ENCODE measurements at places on chromosomes 2 and 18.

DNA sequence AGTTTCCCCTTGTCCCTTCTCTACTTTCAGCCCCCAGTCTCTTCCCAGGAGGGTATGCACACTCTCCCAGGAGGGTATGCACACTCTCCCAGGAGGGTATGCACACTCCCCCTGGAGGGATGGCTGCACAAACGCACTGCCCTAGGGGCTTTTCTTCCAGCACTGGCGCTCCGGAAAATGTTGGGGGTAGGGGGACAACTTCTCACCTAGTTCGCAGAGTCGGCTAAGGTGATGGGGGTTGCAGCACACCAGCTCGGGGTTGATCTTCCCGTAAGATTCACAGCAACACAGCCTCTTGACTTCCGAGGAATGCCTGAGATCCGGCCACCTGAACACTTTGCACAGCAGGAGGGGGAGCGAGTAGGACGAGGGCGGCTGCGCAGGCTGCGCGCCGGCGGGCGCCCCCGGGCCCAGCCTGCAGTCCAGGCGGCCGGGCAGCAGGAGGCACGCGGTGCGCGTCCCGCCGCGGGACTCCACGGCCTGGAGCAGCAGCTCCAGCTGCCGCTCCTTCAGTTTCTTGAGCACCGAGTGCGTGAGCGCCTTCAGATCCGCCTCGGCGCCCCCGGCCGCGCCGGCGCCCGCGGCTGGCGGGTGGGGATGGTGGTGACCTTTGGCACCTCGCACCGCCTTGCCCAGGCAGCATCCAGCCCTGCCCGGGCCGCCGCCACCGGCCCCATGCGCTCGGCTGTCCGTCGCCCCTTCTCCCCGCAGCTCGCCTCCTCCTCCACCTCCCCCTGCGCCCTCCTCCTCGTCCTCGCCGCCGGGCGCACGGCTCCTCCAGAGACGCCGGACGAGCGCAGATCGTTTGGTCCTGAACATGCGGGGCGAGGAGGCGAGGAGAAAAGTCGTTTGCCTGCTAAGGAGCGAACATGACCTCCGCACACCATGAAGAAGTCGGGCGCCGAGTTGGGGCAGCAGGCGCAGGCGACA lies 894 bp downstream of the SMAD7 start:
- peak; percentile 61 for DNase-seq

DNA sequence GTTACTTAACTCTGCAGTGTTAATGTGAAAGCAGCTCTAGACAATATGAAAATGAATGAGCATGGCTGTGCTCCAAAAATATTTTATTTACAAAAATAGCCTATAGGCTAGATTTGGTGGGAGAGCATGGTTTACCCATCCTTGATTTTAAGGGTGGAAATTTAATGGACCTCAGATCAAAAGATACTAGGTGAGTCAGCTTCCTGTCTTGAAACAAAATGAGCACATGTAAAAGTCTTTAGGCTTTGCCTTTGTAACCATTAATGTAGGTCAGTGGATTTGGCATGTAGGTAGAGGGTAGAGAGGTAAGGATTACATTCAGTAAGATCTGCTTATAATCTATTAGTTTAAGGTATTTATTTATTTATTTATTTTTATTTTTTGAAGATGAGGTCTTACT lies 72.7 kb downstream of the GREB1L start:
- DNase-seq, result no peak

DNA sequence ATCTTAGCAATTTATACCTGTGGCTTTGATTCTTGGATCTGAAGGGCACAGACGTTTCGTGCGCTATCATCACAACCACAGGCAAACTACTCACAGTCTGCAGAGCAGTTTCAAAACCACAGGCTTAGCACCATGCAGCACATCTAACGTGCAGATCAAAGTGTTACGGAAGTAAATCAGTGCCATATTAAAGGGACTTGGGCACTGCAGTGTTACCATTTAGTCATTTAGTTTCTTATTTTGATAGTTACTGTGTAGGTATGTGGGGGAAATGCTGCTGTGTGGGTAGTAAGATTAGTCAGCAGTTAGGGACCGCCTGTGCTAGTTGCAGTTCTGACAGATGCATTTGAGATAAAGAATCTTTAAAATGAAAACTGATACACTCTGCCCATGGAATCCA lies 384.0 kb downstream of the NBAS start:
- no peak for DNase-seq

GRCh38 chr2:26687801-26688200 lies 4.7 kb upstream of the KCNK3 start:
- DNase-seq, result no peak

DNA sequence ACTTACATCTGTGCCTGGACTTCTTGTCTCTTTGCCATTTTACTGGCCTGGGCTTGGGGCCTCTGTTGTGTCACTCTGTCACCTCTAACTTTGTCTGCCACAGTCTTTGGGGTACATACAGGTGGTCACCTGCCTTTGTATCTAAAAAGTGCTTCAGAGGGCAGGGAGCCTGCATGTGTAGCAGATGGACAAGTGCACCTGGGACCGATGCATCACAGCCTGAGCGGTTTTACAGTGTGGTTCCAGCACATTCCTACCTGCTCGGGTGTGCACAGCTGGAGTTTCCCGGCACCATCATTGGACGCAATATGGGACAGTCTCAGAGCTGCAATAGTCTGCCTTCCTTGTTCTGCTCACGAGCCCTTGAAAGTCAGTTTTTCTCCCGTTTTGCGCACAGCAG lies 249.8 kb upstream of the RAB12 start:
- no peak for DNase-seq

DNA sequence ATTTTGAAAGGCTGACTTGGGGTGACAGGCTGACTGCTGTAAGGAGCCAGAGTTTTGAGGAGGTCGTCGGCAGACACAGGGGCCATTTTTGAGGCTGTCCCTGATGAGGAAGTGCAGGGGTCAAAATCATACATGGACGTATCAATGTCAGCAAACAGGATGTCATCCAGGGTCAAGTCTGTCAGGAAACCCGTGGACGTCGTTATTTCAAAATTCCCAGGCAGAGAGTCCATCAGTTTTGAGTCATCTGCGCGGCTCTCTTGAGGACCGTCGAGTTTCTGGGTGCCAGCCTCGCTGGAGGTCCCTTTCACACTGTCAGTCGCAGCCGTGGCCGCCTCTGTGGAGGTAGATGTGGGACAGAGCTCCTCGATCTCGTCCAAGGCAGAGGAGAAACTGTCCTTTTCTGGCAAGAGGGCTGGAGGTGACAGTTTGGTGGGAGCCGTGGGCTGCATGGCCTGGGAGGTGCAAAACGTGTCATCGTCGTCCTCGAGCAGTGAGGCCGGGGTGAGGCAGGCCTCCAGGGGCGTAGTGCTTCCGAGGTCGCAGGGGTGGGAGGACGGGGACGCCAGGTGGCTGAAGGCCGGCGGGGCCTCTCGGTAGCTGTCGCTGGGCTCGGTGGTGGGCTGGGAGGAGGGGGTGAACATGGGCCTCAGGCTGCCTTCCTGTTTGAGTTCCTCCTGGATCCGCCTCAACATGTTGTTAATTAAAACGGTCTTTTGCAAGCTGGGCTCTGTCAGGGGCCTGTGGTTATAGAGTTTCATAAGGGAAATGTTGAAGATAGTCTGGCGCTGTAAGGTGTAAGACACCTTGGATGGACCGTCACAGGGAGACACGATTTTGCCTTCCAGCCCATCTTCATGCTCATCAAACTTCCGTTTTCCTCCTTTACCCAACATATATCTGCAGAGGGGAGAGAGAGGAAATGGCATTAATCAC lies 17.5 kb downstream of the SERTAD2 start:
- no peak for DNase-seq

DNA sequence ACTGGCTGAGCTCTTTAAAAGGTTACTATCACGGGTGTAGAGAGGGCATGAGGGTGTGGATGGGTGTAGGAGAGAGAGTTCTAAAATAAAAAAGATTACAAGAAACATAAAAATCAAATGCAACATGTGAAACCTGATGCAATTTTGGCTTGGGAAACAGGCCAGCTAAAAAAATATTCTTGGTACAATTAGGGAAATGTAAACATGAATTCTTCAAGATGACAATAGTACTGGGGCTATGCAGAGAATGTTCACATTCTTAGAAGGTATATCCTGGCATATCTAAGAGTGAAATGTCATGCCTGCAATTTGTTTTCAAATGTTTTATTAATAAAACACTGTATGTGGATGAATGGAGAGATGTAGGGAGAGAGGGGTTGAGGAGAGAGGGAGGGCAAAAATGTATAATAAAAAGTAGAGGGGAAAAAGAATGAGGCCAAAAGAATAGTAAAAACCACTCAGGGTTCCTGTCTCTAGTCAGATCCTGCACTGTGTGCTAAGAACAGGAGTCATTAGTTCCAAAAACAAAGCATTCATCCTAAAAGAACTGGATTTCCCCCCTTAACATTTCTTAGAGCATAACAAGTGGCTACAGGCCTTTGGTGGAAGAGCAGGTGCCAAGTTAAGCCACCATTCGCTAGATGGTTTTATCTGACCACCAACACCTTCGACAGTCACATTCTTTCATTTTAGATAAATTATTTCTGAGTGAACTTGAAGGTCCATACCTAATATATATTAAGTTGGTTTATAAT lies 77.3 kb downstream of the LPIN2 start:
- no peak for DNase-seq

GRCh38 chr18:31723639-31723989 lies 37.1 kb downstream of the SLC25A52 start:
- DNase-seq, result no peak

DNA sequence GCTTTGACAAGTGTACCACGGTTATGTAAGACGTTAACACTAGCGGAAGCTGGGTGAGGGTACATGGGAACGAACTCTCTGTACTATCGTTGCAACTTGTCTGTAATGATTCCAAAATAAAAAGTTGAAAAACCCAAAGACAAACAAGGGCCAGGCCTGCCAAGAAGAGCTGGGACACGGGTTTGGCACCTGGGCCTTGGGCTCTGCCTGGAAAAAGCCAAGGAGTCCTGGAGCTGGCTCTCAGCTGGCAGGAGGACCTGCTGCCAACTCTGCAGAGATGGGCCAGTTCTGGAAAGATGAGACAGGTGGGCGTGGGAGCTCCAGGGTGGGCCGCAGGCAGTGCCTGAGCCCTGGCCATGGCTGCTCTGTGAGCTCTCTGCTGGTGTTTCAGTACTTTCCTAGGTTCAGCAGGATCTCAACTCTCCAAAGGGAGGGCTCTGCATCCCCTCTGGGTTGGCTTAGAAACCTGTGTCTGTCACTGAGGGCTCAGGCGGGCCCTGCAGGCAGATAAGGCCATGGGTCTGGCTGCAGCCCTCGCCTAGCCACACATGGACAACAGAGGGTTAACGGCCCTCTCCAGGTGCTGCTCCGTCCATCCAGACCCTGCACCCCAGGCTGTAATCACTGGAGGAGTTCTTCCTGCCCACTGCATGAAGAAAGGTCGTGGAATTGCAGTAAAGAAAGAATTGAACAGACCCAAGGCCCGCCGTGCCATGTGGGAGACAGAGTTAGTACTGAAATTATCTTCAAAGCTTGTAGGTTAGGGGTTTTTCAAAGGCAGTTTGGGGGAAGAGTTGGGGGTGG lies 89.9 kb downstream of the RHOB start:
- DNase-seq, result no peak

DNA sequence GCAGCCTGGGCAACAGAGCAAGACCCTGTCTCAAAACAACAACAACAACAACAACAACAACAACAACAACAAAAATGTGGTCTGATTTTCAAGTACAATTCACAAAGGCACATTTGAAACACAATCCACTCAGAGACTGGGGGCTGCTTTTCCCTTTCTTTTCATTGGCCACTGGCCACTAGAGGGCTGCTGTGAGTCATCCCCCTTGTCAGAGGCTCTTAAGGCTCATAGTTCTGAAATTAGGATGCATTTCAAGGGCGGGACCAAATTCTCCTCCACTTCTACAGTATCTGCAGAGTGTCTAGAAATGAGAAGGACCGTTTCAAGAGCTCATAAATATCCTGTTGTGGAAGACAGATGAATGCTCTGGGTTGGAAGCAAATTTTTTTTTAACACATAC lies 285.4 kb downstream of the NRXN1 start:
- DNase-seq, result no peak

- DNase-seq, result no peak
Observed at GRCh38 chr2:18311420-18312195, 248.8 kb downstream of the RDH14 start.

GRCh38 chr2:61144697-61145268 lies 17.2 kb upstream of the C2orf74 start:
- peak; percentile 86 for DNase-seq

GRCh38 chr18:53798516-53798915 lies 426.0 kb downstream of the MBD2 start:
- no peak for DNase-seq

DNA sequence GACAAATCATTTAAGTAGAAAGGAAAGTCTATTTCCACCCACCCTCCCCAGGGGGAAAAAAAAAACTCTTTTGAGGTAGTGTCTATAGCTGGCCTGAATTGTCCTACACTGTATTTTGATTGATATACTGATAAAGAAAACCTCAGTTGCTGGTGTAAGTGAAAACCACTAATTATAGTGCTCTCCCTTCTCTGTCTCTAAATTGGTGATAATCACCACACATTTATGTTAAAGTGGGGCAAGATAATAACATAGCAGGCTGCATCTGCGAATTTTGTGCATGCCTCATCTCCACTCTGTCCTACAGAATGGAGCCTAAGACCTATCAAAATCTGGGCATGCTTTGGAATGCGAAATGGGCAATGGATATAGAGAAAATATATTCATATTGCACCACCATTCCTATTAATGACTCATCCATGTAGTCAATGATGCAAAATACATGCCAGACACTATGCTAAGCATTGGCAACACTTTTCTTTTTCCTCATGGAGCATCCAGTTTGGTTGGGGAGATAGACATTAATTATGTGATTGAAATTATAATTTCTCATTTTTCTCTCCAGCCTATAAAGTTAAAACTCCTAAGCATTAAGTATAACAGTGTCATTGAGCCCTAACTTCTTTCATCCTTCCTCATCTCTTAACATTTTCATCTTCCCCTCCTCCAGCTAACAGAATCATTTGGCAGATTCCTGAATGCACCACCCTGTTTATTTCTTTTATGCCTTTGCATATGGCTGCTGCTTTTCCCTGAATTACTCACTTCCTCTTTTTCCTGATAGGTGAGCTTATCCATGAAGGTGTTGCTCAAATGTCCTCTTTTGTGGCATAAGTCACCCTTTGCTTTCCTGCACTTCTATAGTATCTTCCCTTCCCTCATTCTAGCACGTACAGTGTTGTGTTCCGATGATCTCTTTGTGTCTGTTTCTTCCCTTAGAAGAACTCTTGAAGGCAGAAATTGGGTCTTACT lies 58.2 kb downstream of the SLC9A2 start:
- DNase-seq, result no peak

GRCh38 chr2:186949726-186950256 lies 100.8 kb upstream of the ZSWIM2 start:
- DNase-seq, result no peak

DNA sequence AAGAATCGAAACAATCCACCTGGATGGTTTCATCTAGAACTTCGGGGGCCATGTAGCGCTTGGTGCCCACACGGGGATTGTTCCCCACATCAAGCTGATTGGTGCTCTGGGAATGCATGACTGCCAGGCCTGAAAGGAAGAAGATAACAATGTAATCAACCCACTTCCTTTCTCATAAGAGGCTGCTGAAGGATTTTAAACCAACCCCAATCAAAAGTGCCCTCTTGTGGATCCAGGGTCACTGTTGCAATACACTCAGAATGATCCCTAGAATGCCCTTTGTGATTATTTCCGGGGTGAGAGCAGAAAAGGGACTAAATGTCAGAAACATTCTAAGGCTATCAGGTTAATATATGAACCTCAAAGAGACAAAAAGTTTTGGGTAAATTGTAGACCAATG lies 115.2 kb downstream of the ACVR1 start:
- DNase-seq, result no peak

GRCh38 chr2:69138247-69138772 lies 125.3 kb downstream of the ANTXR1 start:
- no peak for DNase-seq
